Transverse colon (tissue), 4 donors: ENCODE measurements at places on chromosomes 11 and 22.

- H3K4me3 ChIP-seq = no peak overlapping the region
- no peaks in the 10 kb centered on the region for H3K27me3 ChIP-seq
- no peak for DNase-seq
- no peaks in the 10 kb centered on the region for H3K36me3 ChIP-seq
- H3K27ac ChIP-seq = no peak overlapping the region
These were observed 57.0 kb downstream of the PHF21A start for GRCh38 chr11:46064221-46064620.

DNA sequence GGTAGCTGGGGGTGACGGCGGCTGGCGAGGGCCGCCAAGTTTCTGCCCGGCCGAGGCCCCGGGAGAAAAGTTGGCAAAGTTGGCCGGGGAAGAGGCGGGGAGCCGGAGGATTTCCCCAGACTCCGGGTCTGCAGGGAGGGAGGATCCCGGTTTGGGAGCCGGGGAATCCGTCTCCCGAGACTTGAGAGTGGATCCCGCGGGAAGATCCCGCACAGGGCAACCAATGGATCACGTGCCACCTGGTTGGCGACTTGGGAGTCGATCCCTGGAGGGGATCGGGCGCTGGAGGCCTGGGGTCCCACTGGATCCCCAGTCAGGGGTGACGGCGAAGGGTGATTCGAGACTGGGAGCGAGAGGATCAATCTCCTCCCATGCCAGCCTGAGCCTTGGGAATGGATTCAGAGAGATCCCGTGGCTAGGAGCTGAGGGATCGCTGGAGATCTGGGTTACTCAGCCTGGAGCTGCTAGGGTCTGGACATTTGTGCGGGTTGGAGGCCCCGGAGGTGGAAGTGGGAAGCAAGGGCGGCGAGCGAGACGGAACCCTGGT, 394 bp downstream of the KIAA1671 start:
- peaks cover 8% of the 10 kb centered on the region for H3K27me3 ChIP-seq
- no peaks in the 10 kb centered on the region for H3K36me3 ChIP-seq
- peak overlapping the region; percentile 66 for H3K4me3 ChIP-seq

GRCh38 chr11:125923012-125923579, 18.8 kb downstream of the DDX25 start:
- no peak overlapping the region for H3K27ac ChIP-seq
- H3K4me1 ChIP-seq = peaks cover 18% of the 10 kb centered on the region
- DNase-seq = peak; percentile 68
- no peak overlapping the region for H3K4me3 ChIP-seq

- H3K27ac ChIP-seq = no peak overlapping the region
- H3K36me3 ChIP-seq = no peaks in the 10 kb centered on the region
- no peak overlapping the region for H3K4me3 ChIP-seq
- no peak for DNase-seq
- no peaks in the 10 kb centered on the region for H3K27me3 ChIP-seq
These were observed 8.7 kb downstream of the SLC16A8 start for GRCh38 chr22:38075105-38075825.
